ENCODE measurements at places on chromosomes 3 and 15. TPM values are rescaled to one million over a fixed set of nuclear protein-coding genes. Genes with fewer than 3 reads are reported as not detected.

- no peaks in the 10 kb centered on the region for H3K4me1 ChIP-seq
- no peaks in the 10 kb centered on the region for H3K27me3 ChIP-seq
- no peak overlapping the region for H3K27ac ChIP-seq
These were observed 96.0 kb downstream of the SUCLG2 start for GRCh38 chr3:67558426-67558825.

DNA sequence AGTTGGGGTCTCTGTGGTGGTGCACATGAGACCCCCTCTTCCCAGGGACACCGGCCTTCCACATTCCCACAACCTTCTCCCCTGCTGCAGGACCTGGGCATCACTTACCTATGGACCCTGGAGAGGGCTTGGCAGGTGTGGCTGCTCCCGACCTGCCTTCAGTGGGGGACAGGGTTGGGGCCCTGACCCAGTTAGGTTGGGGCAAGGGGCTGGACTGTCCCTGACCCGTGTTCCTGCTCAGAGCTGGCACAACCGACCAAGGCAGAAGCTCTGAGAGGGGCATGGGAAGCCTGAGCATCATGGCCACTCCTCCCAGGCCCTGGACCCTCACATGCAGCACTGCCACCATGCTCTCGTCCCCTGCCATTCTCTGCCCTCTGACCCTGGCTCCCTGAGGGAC lies 6.1 kb downstream of the NBEAL2 start:
- no peak overlapping the region for H3K27ac ChIP-seq
- H3K4me3 ChIP-seq = no peak overlapping the region
- peak; percentile 66 for DNase-seq
- no peaks in the 10 kb centered on the region for H3K36me3 ChIP-seq
- H3K27me3 ChIP-seq = no peaks in the 10 kb centered on the region

GRCh38 chr3:188303286-188303799 lies 149.4 kb downstream of the LPP start:
- no peak overlapping the region for H3K27ac ChIP-seq
- no peak overlapping the region for H3K4me3 ChIP-seq
- H3K27me3 ChIP-seq = no peaks in the 10 kb centered on the region
- no peaks in the 10 kb centered on the region for H3K4me1 ChIP-seq
- no peak for DNase-seq
- H3K36me3 ChIP-seq = no peaks in the 10 kb centered on the region

- no peaks in the 10 kb centered on the region for H3K36me3 ChIP-seq
- H3K4me1 ChIP-seq = no peaks in the 10 kb centered on the region
- no peak overlapping the region for H3K27ac ChIP-seq
These were observed 26.4 kb upstream of the ACP3 start for GRCh38 chr3:132290833-132291232.

MEGF11 gene
- total RNA-seq = 41.8 TPM

- no peaks in the 10 kb centered on the region for H3K27me3 ChIP-seq
- peak; percentile 93 for DNase-seq
- no peak overlapping the region for H3K4me3 ChIP-seq
- H3K4me1 ChIP-seq = peaks cover 9% of the 10 kb centered on the region
- no peaks in the 10 kb centered on the region for H3K36me3 ChIP-seq
These were observed 35.3 kb upstream of the SEMA4B start for GRCh38 chr15:90165659-90166489.

DNA sequence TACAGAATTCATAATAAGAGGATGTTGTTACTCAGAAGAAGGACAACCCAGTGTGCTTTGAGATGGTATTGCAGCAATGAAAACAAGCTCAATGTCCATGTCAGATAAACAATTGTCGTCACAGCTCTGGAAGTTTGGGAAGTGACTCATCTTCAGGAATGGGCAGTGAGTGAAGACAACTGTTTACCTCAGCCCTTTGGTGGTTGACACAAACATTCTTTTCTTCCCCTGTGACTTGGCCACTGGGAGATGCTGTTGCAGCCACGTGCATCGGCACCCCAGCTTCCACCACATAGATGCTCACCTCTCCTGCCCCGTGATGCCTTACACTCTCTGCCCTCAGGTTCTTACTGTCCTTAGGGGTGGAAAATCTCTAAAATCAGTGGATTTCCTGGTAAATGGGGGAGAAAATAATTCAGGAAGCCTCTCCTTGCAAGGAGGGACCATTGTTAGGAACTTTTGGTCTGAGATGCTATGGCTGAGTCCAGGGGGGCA lies 114.1 kb upstream of the GALNT15 start:
- H3K4me1 ChIP-seq = peaks cover 5% of the 10 kb centered on the region
- no peaks in the 10 kb centered on the region for H3K27me3 ChIP-seq
- DNase-seq = no peak
- H3K4me3 ChIP-seq = no peak overlapping the region
- H3K27ac ChIP-seq = peak overlapping the region; percentile 53
- no peaks in the 10 kb centered on the region for H3K36me3 ChIP-seq

GRCh38 chr3:119145500-119146167 lies at the start of gene TEX55:
Gene TEX55, plus strand, starts transcription at chr3:119146165. Its CDS starts 25 bp downstream, at chr3:119146190.
- DNase-seq = peak; percentile 60
- H3K27ac ChIP-seq = no peak within 1 kb of the TSS
- H3K4me3 ChIP-seq = peak within 1 kb of the TSS; percentile 21
- no peaks in the 10 kb centered on the region for H3K36me3 ChIP-seq
- H3K4me1 ChIP-seq = no peaks in the 10 kb centered on the region

GRCh38 chr3:181790561-181790960 lies 78.8 kb downstream of the SOX2 start:
- no peaks in the 10 kb centered on the region for H3K4me1 ChIP-seq
- no peaks in the 10 kb centered on the region for H3K36me3 ChIP-seq
- DNase-seq = no peak

- H3K4me3 ChIP-seq = peak overlapping the region; percentile 39
- H3K27me3 ChIP-seq = peaks cover 7% of the 10 kb centered on the region
- DNase-seq = peak; percentile 44
- no peaks in the 10 kb centered on the region for H3K36me3 ChIP-seq
- H3K4me1 ChIP-seq = no peaks in the 10 kb centered on the region
These were observed 1.1 kb upstream of the PPARG start for GRCh38 chr3:12287727-12288181.

DNA sequence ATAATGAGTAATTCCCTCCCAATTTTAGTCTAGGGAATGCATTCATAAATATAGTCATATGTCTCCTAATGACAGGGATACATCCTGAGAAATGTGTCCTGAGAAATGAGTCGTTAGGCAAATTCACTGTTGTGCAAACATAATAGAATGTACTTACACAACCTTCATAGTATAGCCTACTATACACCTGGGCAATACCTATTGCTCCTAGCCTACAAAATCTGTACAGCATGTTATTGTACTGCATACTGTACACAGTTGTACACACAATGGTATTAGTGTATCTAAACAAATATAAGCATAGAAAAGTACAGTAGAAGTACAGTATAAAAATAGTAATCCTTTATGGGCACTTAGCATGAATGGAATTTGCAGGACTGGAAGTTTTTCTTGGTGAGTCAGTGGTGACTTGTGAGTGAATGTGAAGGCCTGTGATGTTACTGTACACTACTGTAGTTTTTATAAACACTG lies 6.6 kb downstream of the DTWD1 start:
- no peak overlapping the region for H3K27ac ChIP-seq
- no peaks in the 10 kb centered on the region for H3K36me3 ChIP-seq
- no peaks in the 10 kb centered on the region for H3K27me3 ChIP-seq
- no peaks in the 10 kb centered on the region for H3K4me1 ChIP-seq

DNA sequence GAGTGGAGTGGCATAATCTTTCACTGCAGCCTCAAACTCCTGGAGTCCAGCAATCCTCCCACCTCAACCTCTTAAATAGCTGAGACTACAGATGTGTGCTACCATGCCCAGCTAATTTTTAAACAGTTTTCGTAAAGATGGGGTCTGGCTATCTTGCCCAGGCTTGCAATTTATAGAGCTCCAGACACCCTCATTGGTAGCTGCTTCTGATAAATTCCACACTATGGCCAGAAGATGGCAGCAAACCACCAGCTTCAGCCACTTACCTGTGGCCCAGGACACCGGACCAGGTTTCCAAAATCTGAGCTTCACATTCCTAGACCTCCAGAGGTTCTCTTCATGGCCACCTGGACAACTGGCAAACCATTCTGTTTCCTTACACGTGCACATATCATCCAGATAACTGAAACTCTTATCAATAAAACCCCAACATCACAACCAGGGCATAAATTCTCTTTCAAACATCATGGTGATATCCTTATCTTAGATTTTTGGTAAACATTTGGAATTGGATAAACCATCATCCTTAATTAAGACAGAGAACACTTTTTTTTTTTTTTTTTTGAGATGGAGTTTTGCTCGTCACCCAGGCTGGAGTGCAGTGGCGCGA lies 28.9 kb downstream of the FBXW12 start:
- no peak overlapping the region for H3K4me3 ChIP-seq
- peaks cover 9% of the 10 kb centered on the region for H3K36me3 ChIP-seq
- H3K4me1 ChIP-seq = no peaks in the 10 kb centered on the region
- H3K27ac ChIP-seq = no peak overlapping the region

DNA sequence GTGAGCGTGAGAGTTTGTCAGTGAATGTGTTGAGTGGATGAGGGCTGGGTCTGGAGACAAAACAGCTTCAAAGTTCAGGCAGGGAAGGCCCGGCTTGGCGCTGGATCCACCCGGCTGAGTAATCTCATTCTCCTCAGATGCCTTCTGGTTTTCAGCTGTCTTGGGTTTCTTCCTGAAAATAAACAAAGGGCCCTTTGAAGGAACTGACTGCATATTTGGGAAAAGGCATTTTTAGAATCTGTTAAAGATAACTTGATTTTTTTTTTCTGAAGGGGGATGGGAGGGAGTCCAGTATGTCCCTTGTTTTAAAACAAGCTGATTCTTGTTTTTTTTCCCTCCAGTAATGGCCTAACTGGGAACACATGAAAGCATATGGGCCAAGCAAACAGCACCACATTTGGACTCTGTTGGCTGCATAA lies 86.4 kb downstream of the TIGIT start:
- H3K27me3 ChIP-seq = no peaks in the 10 kb centered on the region
- H3K4me1 ChIP-seq = peaks cover 3% of the 10 kb centered on the region
- H3K4me3 ChIP-seq = no peak overlapping the region
- no peak for DNase-seq

GRCh38 chr15:96629511-96629910 lies 299.0 kb downstream of the NR2F2 start:
- peaks cover 3% of the 10 kb centered on the region for H3K4me1 ChIP-seq
- no peaks in the 10 kb centered on the region for H3K27me3 ChIP-seq
- no peak overlapping the region for H3K27ac ChIP-seq
- no peaks in the 10 kb centered on the region for H3K36me3 ChIP-seq
- H3K4me3 ChIP-seq = no peak overlapping the region
- peak; percentile 27 for DNase-seq

SAMD7 gene
- not detected for total RNA-seq

ROPN1 gene
- total RNA-seq = 0.54 TPM

DNA sequence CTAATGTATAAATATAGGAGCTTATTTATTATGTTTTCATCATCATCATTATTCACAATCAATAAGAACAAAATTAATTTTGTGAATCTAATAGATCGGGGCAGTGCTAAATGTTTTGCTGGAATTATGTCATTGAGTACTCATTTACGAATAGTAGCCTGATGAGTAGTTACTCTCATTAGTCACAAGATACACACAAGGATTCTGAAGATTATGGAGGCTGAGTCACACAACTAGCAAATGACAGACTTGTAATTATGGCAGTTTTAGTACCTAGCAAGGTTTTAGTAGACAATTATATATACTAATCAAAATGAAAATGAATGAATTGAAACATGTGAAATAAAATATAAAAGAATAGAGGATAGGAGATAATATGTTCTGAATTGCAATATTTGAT lies 954.2 kb downstream of the CADM2 start:
- no peak overlapping the region for H3K27ac ChIP-seq
- H3K27me3 ChIP-seq = no peaks in the 10 kb centered on the region
- no peaks in the 10 kb centered on the region for H3K4me1 ChIP-seq

MOBP gene
- 0.16 TPM for total RNA-seq

DNA sequence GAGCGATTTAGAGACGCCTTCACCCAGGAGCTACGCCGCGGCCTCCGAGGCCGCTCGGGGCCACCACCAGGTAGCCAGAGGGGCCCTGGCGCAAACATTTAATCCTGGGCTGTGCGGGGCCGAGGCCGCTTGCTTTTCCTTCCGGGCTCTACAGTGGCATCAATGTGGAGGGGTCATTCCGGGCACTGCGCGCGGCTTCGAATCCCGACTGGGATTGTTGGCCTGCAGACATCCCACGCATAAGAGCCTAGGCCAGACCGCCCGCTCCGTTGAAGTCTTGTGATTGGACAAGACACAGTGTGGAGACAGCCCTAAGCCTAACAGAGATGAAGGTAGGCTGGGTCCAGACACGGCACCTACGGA lies 568 bp upstream of the NCBP2 start:
- H3K27ac ChIP-seq = peak overlapping the region; percentile 65
- no peaks in the 10 kb centered on the region for H3K27me3 ChIP-seq
- no peak for DNase-seq
- peaks cover 10% of the 10 kb centered on the region for H3K36me3 ChIP-seq

DNA sequence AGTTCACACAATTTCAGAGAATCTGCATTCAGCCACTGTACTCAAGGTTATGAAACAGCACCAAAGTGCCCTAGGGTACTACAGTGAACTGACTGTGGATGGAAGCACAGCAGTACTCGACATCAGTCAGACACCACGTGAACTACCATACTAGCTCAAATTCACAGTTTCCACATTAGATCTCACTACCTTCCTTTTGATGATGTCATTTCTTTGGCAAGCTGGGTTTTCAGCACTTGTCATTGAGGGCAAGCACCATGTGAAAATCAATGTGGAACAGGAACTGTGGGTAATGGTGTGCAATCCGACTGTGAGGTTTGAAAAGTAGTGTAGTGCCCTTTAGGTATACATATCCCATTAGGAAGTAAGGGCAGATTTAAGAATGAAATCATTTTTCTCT lies 110.5 kb upstream of the BFSP2 start:
- no peaks in the 10 kb centered on the region for H3K36me3 ChIP-seq
- H3K27me3 ChIP-seq = no peaks in the 10 kb centered on the region
- no peak overlapping the region for H3K27ac ChIP-seq
- no peak for DNase-seq

LRTM1 gene
- total RNA-seq = not detected

DNA sequence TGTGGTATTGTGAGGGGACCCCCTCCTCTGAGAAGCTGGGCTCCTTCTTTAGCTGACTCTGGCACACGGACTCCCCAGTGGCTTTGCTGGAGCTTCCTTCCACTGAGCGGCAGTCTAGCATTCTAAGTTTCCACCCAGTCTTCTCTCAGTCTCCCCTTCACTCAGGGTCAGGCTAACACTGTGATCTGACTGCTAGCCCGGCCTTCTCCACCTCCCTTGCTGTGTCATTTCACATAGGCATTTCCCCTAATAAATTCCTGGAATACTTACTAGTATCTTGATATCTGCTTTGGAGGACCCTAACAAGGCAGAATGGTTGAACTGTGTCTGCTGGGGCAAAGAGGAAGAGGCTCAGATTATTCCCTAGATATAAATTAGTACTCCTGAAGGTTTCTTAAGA lies 106.2 kb upstream of the THBS1 start:
- DNase-seq = peak; percentile 50
- H3K27ac ChIP-seq = peak overlapping the region; percentile 70
- no peak overlapping the region for H3K4me3 ChIP-seq
- H3K4me1 ChIP-seq = no peaks in the 10 kb centered on the region
- H3K36me3 ChIP-seq = no peaks in the 10 kb centered on the region

GRCh38 chr3:19543212-19543841 lies 390.7 kb downstream of the EFHB start:
- H3K36me3 ChIP-seq = no peaks in the 10 kb centered on the region
- no peak overlapping the region for H3K4me3 ChIP-seq

All from kidney (tissue), 22 donors.